ENCODE measurements at places on chromosomes 16 and 17. TPM values are rescaled to one million over a fixed set of nuclear protein-coding genes. Genes with fewer than 3 reads are reported as not detected.

- DNase-seq, result no peak
Measured at GRCh38 chr16:64745258-64745930, 376.5 kb downstream of the CDH11 start.

DNA sequence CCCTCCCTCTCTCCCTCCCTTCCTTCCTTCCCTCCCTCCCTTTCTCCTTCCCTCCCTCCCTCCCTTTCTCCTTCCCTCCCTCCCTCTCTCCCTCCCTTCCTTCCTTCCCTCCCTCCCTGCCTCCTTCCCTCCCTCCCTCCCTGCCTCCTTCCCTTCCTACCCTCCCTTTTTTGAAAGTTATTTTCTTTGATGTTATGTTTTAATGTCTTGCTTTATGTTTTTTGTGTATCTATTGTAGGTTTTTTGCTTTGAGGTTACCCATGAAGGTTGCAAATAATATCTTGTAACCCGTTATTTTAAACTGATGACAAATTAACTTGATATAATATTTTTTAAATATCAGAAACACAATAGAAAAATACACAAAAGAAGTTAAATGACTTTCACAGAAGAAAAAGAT is 96.2 kb downstream of the SSH2 start:
- DNase-seq, result no peak

GRCh38 chr17:49422714-49423113 is 8.0 kb upstream of the PHB1 start:
- DNase-seq, result no peak

- no peak for DNase-seq
Measured at GRCh38 chr16:85466304-85466700, 146.8 kb upstream of the GSE1 start.

DNA sequence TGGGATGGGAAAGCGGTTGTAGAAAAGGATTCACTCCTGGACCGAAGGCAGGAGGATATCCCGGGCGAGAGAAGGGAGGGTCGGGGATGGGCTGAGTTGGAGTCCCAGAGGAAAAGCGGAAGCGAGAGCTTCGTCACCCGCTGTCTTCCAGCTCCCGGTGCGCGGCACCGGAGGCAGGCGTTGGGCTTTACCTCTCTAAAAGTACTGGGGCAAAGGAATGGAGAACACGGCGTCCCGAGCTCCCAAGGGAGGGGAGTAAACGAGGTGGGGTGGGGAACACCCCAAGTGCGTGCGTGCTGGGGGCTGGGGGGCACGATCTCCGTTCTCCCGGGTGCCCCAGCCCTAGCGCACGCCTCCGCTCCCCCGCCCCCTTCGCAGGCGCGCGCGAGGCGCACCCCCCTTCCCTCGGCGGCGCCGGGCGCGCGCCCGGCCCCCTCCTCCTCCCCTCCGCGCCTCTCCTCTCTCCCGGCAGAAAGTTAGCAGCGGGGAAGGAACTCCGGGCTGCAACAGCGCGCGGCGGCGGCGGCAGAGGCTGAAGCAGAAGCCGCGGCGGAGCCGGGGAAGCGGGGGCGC is at the start of gene HS3ST4:
HS3ST4 (plus strand) TSS at position 441 of the 573 bp plus-strand sequence.
- no peak for DNase-seq

The KRTAP9-4 gene
- not detected for total RNA-seq
